ENCODE measurements at places on chromosomes 16 and 17. TPM values are rescaled to one million over a fixed set of nuclear protein-coding genes. Genes with fewer than 3 reads are reported as not detected.

- DNase-seq: peak; percentile 80
These were observed 75.8 kb downstream of the MRC2 start for GRCh38 chr17:62703261-62703775.

- peak; percentile 25 for DNase-seq
These were observed 37.3 kb downstream of the PIEZO1 start for GRCh38 chr16:88747588-88748301.

DNA sequence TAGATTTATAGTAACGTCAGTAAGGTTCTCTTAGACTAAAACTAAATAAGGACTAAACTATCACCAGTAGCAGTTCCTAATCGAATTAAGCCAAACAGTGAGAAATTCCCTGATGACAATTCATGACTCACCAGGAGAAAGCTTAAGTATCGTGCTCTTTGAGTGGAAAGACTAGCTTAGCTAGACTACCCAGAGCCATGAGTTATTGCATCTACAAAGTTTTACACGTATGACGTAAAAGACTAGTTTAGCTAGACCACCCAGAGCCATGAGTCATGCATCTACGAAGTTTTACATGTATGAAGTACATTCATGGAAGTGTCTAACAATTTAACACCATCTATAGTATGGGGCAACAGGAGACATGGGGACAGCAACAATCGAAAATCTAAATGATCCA, 36.6 kb downstream of the UBE2G1 start:
- peak; percentile 91 for DNase-seq

- peak; percentile 52 for DNase-seq
These were observed at the start of gene SLFN13 for GRCh38 chr17:35448214-35448898. TSS of gene SLFN13 (minus strand) at chr17:35448766. CDS start at chr17:35445680, 3,086 bp downstream.

GRCh38 chr17:40510328-40510648, 8.9 kb upstream of the TNS4 start:
- DNase-seq: peak; percentile 73

GRCh38 chr17:30267625-30268024, 24.1 kb downstream of the BLMH start:
- no peak for DNase-seq

GRCh38 chr17:46874906-46875305, 23.5 kb downstream of the WNT9B start:
- DNase-seq: no peak

GRCh38 chr17:3482852-3483251, 7.1 kb downstream of the ASPA start:
- no peak for DNase-seq

- no peak for DNase-seq
These were observed 23.9 kb upstream of the TMEM98 start for GRCh38 chr17:32903774-32904673.

- no peak for DNase-seq
These were observed 8.1 kb downstream of the NDEL1 start for GRCh38 chr17:8443756-8444155.

DNA sequence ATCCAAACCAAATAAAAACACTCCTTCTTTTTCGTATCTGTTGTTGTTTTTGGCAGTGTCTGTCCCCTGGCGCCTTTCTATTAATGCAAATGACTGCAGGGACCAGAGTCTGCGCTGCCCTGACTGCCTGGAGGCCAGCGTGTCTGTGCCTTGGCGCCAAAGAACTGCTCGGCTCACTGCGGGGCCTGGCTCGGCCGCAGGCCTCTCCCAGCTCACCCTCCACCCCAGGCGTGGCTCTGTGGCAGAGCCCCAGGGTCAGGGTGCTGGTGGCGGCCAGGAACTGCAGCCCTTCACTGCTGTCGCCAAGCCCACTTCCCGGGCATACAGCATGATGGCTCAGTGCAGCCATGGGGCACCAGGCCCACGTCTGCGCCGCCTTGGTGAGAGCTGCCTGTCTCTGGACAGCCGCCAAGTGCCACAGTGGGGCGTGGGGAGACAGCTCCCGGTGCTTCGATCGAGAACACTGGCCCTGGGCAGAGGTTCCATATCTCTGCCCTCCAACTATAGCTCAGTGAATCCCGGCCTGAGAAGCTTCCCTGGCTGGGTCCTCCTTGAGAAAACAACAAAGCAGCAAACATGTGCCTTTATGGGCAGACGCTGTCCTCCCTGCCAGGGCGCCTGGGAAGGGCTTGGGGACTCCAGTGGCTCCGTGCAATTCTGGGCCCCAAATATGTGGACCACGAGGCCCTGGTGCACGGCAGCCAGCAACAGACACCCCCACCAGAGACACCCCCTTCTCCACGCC, 11.1 kb downstream of the CANT1 start:
- no peak for DNase-seq

DNA sequence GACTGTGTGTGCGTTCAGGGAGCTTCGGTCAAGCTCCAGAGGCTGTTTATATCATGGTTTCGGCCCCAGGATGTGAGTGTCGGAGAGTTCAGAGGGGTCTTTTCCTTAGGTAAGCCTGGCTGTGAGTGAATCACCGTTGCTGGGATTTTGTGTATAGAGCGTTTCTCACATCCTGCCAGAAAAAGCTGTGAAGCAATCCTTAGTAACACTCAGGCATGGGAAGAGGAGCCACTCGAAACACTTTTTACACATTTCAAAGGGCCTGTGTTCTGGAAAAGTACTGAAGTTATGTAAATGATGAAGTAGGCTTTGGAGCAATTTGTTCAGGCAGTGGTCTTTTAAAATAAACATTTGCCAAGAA, 662 bp downstream of the PGS1 start:
- DNase-seq: peak; percentile 75

- peak; percentile 24 for DNase-seq
These were observed 473 bp downstream of the FTO start for GRCh38 chr16:53704445-53704813.

DNA sequence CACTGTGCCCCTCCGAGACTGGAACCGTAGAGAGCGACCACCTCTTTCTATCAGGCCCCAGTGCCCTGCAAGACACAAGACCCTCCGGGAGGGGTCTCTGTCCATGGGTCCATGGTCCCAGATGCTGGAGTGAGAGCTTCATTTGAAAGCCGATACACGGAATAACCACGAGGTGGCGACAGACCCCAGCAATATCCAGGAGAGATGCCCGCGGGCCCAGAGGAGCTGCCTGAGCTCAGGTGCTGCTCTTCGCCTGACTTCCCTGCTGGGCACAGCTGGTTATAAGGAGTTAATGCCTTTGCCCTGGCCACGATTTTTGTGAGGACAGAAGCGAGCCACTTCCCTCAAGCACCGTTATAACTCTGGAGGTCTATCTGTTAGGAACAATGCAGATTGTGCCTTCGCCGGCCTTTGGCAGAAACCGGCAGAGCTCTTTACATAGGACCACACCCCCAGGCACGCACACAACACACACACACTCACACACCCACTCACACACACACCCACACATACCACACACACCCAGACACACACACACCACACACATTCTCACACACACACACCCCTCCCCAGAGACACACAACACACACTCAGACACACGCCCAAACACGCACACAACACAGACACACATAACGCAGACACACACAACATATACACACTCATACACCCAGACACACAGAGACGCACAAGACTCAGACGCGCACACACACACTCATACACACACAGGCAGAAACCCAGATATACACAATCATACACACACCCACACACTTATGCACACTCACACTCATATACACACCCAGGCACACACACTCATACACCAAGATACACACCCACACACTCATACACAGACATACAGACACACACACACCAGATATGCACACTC, 436.4 kb downstream of the SOX9 start:
- DNase-seq: peak; percentile 51

GRCh38 chr16:2296661-2297505, 29.0 kb upstream of the RNPS1 start:
- DNase-seq: peak; percentile 59

DNA sequence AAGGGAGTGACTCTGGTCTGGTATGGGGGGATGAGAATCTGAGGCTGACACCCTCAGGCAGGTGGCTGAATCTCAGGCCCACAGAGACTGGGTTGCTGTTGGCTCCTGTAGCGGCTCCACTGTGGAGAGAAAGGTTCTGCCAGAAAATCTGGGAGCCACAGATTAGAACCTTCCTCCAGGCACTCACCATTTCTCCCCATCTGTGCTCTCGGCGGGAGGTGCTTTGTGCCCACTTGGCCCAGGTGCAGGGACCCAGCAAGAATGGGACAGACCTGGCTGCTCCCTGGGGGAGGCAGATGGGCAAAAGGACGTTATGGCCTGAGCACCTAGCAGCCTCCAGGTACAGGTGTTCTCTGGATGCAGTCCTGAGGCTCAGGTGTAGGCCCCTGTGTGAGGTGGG, 20.1 kb downstream of the RAB11FIP3 start:
- no peak for DNase-seq

DNA sequence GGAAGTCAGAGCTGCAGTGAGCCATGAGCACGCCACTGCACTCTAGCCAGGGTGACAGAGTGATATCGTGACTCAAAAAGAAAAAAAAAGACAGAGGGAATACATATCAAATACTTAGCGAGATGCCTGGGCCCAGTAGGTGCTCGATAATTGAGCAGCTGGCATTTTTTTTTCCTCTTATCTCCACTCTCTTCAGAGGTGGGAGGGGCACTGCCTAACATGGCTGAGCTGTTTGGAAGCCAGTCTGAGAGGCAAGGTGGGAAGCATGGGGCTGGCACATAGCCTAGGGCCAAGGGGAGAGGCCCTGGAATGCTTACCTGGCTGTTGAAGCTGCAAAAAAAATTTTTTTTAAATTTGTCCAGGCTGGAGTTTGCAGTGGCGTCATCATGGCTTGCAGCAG, 38.4 kb downstream of the HIC1 start:
- no peak for DNase-seq

DNA sequence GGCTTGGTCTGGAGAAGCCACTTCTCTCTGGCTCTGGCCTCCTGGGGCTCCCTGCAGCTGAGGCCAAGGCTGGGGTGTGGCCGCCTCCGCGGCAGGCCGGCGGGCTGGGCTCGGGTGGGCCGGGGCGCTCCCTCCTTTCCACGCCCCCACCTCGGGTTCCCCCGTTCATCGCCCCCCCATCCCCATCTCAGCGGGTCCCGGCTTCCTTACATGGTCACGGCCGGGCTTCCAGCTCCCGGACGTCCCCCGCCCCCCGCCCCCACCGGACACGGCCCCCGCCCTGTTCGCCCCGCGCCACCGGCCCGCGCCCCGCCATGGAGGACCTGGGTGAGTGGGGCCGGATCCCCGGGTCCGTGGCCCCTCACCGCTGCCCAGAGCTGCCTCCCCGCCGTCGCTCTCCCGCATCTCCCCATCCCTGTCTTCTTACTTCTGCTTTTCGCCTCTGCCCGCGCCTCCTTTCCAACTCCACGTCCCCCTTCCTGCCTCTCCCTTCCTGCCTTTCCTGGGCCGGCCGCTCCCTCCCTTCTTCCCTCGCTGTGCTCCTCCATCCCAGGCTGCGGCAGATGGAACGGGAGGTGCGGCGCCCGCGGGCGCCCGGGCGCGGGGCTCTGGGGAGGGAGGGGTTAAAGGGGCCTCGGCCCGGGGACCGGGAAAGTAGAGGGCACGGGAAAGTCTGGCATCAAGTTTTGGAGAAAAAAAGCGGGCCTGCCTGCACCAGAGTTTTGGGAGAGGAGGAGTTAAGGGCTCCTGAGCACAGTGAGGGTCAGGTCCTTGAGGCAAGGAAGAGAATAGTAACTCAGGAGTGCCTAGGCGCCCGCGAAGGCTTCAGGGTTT, at the start of gene TGFB1I1:
TGFB1I1 (plus strand) TSS at position 278 of the 834 bp plus-strand sequence; CDS start at position 315, 37 bp downstream.
- peak; percentile 71 for DNase-seq

DNA sequence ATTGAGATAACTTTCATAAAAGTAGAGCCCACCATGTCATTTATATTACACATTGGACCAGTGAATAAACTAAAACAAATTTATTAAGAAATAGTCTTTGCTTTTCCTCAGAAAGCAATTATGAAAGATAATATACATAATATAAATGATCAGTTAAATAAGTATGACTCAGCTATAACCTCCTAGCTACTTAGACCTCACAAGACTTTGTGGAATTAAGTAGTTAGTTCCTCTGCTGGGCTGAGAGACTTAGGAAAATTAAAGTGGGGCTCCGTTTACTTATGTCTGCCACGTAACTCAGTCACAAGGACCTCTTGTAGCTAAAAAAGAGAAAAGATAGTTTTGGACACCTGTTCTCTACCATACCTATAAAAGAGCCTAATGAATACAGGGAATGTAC, 76.9 kb downstream of the MRTFB start:
- no peak for DNase-seq

GRCh38 chr16:67673712-67674580, 7.3 kb downstream of the C16orf86 start:
- no peak for DNase-seq

GRCh38 chr16:79767421-79768275, 167.1 kb upstream of the MAF start:
- DNase-seq: peak; percentile 35

DNA sequence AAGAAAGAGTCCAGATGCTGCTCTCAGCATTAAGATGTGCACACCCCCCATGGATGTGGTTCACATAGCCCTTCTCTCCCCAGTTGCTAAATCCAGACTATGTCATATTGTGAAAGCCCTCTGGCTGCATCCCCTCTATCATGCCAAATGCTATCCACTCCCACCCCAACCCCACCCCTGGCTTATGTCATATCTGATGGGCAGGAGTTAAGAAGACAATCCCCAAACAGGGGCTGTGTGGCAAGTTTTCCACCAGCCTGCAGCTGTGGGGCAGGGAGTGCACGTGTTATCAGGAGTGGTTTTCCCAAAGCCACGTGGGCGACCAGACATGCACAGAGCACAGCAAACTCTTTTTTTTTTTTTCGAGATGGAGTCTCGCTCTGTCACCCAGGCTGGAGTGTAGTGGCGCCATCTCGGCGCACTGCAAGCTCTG, 10.0 kb downstream of the FAM117A start:
- no peak for DNase-seq

- DNase-seq: no peak
These were observed 5.9 kb downstream of the HAS3 start for GRCh38 chr16:69111216-69111875.

- DNase-seq: no peak
These were observed 52.0 kb upstream of the AMZ2 start for GRCh38 chr17:68195667-68196393.

GRCh38 chr16:54236773-54237172, 49.8 kb downstream of the IRX3 start:
- no peak for DNase-seq

DNA sequence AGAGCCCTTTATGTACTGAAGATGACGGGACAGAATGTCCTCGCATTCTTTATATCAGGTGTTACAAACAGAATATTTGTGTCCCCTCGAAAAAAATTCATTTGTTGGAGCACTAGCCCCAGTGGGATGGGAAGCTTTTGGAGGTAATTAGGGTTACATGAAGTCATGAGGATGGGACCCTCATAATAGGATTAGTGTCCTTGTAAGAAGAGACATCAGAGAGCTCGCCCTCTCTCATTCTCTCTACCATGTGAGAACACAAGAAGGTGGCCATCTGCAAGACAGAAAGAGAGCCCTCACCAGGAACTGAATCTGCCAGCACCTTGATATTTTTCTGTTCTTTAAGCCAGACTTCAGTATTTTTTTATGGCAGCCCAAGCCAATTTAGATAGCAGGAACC, 72.4 kb downstream of the SLC39A11 start:
- DNase-seq: no peak

TMEM204 gene
- total RNA-seq: not detected

PYY gene
- total RNA-seq: not detected

EVI2B gene
- 6.3 TPM for total RNA-seq

CYB5D1 gene
- total RNA-seq: 7.8 TPM

RABEP2 gene
- 50.6 TPM for total RNA-seq

SPOP gene
- 32.0 TPM for total RNA-seq

UBB gene
- 1,176 TPM for total RNA-seq

TBC1D3D gene
- total RNA-seq: not detected

Data from LHCN-M2 (cell line).